ENCODE measurements at places on chromosomes 3 and 15.

GRCh38 chr3:62370858-62371719 is 2.3 kb downstream of the FEZF2 start:
- DNase-seq, result peak; percentile 78

GRCh38 chr3:11624161-11624560 is 19.6 kb downstream of the VGLL4 start:
- DNase-seq, result no peak

GRCh38 chr3:15562560-15562959 is 38.8 kb downstream of the HACL1 start:
- no peak for DNase-seq

DNA sequence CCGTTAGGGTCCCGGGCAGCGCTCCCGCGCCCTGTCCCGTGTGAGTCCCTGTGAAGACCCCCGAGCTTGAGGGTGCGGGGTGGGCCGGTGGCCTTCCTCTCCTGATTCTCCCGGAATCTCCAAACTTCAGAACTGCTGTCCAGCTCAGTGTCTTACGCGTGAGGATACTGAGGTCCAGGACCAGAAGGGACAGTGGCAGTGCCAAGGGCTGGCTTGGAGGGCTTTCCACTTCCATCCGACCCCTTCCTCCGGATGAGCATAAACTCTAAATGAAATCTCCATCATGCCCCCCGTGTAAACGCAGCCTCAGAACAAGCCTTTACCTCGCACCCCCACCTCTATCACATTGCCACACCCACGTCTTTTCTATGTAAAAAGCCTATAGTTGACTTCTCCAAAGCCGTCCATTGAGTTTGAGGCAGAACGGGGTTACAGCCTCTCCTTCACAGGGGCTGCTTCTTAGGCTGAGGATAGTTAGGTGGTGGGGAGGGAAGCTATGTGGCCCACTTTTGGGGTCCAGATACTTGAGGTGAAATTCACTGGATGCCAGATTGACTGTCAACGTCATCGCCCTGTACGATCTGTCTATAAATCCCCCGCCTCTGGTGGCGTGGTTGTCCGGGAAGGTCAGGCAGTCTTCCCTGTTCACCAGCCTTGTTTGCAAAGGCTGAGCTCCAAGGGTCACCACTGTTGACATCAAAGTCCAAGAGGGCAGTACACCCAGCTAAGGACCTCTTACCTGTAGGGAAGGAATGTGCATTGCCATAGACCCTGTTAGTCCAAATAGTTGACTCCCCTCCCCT is 1.1 kb downstream of the EDEM1 start:
- peak; percentile 74 for DNase-seq
